ENCODE measurements at places on chromosomes 12 and 14.

DNA sequence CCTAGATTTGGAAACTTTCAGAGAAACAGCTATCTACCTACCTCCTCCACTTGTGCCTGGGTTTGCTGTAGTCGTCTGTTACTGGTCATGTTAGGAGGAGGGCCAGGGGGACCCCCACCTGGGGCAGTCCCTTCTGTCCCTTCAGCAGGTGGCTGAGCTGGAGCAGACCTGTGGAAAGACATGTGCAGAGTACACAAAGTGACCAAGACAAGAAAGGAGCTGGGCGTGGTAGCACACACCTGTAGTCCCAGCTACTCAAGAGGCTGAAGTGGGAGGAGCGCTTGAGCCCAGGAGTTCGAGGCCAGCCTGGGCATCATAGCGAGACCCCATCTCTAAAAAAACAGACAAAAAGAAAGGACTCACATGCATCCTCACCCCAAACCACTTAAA lies 4.3 kb downstream of the VAMP1 start:
- no peak for ATAC-seq

DNA sequence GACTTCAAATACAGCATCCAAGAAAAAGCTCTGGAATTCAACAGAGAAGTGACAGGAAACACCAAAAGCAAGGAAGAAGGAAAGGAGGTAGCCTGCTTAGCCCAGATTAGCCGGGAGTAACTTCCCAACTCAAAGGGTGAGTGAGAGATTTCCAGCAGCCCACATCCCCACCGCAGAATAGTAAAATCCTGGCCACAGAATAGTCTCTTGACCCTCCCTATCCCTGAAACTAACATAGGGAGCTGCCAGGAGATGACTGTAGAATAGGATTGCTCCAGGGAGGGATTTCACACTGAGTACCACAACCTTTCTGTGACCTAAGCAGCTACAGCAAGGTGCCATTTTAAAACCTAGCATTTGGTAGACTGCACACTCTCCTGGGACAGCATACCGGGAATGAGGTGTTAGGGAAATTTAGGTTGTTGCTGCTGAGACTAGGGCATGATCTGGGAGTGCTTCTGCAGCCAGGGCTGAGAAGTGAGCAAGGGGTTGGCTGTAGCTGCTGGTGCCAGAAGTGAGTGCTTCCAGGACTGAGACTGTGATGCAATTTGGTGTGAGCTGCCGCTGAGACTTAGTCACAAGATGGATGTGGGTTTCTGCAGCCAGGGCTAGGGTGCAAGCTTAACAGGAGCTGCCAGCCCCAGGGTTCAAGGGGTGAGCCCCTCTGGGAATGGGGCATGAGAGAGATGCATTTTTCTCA lies 66.0 kb downstream of the TMTC3 start:
- no peak for ATAC-seq

DNA sequence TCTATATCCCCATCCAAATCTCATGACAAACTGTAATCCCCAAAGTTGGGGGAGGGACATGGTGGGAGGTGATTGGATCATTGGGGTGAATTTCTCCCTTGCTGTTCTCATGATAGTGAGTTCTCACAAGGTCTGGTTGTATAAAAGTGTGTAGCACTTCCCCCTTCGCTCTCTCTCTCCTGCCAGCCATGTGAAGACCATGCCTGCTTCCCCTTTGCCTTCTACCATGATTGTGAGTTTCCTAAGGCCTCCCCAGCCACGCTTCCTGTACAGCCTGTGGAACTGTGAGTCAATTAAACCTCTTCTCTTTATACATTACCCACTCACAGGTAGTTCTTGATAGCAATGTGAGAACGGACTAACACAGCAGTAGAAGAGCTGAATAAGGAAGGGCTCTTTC lies 62.6 kb upstream of the VASH1 start:
- ATAC-seq = no peak

DNA sequence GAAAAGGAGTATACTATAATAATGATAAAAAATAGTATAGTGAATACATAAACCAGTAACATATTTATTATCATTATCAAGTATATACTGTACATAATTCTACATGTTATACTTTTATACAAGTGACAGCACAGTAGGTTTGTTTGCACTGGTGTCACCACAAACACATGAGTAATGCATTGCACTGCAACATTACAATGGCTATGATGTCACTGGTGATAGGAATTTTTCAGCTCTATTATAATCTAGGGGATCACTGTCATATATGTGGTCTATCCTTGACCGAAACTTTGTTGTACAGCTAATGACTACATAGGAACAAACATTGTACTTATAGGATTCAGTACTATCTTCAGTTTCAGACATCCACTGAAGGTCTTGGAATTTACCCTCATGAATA lies 165.8 kb upstream of the SYT1 start:
- no peak for ATAC-seq

DNA sequence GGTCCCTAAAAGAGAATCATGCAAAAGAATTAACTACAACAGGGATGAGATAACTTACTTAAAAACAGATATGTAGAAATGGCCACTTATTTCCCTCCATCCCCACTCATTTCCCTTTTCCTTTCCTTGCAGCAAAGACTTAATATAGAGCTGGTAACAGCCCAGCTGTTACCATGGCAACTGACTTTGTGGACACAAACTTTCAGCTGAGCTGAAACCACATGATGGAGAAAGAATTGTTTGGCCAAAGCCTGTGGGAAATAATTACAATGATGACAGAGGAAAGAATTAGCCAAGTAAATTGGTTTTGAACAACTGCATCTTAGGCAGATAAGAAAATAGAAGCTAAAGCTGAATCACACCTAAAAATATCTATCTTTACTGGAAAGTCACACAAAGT lies 364.9 kb downstream of the GALC start:
- ATAC-seq = no peak

DNA sequence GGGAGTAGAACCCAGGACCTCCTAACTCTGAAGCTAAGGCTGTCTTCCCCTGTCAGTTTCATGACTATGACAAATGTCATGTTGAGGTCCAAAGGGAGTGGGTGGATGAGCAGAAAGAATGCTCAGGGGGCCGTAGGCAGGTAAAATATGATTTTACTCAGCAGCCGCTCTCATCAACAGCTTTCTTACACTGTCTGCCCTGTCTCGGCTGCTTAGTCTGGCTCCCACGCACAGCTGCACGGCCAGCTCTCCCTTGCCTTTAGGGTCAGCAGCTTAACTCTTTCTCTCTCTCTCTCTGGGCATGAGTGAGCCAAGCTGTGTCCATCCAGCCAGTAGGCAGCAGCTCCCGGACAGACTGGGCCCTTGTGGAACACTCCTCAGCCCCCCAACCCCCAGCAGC lies 95.2 kb downstream of the GCH1 start:
- no peak for ATAC-seq

GRCh38 chr14:91363776-91364523 lies 53.7 kb downstream of the CCDC88C start:
- no peak for ATAC-seq

DNA sequence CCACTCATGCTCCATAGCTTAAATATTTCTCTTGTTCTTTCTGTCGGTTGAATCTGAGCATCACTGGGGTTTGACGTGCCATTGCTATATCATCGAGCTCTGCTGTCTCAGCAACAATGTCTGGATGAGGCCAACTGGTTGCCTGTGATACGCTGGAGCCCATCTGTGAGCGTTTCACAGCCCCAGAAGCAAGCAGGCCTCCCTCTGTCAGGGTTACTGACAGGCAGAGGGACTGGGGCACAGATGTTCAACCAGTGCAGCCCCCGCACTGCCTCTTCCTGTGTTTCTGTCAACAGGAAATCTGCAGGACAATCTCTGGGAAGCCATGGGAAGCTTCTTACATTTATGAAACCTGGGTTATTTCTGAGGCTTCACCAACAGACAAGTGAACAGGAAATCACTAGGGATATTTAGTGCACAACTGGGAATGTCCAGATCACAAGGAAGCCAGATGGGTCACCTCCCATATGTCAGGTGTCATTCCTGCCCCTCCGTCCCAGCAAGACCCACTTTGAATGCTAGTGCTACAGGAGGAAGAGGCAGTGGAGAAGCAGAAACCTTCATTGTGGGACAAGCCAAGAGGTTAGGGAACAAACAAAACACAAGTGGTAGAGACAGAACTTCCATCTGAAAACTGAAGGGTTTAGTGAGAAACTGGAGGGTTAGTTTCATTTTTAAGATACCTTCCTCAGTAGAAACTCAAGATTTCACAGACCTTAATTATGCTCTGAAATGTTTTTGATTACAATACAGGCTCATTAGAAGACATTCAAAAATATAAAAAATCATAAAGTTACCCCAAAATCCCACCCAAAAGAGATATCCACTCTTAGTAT lies 24.1 kb downstream of the DMAC2L start:
- no peak for ATAC-seq

DNA sequence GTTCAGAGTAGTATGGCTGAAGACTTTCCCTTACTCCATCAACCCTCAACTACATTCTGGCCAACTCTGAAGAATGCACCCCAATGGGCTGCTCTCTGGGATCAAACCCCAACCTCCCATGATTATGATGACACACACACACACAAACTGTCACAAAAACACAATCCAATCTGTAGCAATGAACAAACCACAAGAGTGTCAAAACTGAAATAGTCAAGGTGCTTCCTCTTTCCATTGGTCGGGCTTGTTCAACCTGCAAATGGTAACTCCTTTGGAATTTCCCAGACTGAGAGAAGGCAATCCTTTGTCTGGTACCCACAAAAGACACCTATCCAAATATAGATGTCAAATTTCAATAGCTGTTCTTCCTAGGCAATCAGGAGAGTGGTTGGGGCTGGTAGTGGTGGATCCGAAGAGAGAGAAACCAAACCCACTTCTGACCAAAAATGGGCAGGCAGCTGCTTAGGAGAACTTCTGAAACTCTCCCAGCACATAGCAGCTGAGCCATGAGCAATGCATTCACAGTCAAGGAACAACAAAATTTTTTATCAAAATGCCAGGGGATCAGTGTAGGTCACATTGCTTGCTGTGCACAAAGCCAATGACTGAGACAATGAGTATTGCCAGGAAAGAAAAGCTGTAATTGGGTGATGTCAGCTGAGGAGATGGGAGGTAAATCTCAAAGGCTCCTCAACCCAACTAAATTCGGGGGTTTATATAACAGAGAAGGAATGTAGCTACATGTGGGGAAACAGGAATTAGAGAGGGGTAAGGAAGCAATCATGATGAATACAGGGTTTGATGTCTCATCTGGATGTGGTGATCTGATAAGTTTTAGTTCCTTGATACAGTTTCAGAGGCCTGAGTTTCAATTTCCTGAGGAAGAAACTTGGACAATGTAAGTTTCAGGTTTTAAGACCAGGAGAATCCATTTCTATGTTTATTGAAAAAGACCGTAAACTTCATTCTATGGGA lies 191.4 kb downstream of the KITLG start:
- no peak for ATAC-seq

DNA sequence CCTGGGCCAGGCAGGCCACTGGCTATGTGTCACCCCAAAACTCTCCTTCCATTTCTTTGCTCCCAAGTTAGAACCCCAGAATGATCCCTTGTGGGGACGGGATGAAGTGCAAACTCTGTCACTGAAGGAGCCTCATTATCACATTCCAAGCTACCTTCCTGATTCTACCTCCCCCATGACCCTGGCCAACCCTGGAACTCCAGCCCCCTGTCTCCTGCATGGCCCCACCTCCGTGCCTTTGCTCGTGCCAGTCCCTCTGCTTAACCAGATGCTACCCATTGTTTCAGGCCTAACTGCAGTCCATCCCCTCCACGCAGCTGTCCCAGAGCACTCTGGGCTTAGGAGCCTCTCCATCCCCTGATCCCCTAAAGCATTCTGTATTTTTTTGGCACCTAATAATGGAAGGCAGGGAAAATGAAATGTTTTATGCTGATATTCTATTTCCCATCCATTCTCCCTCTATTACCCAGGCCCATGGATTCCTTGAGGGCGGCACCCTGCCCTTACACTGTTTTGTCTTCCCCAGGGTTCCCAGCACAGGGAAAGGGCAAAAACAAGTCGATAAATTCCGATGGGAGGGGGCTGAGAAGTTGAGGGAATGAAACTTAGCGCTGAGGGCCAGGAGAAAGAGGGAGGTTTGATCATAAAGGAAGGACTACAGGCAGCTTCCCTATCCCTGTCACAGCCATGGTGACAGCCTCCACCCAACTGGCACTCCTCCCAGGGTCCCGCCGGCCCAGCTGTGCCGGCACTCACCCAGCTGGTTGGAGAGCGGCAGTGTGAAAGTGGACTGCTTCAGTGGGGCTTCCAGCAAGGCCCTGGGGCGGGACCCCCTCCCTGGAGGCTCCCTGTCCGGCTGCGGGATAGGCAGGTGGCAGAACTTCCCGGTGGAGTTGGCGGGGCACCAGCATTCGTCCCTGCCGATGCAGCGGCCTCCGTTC lies 58.1 kb downstream of the ISCA2 start:
- ATAC-seq = no peak

DNA sequence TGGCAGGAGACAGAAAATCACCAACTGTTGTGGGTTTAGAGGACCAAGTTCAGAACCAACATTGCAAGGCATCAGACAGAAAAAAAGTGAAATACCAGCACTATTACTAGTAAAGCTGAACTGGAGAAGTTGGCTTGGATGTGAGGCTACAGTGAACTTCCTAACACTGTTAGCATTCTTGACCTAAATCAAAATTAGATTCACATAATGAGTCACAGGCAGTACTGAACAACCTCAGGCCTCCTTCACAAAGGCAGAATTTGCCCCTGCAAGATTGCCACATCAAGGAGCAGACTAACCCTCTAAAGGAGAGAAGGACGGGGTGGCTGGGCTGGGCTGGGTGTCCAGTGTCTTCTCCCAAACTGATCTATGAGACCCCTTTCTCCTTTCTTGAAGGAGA lies 539.7 kb downstream of the SNAPC1 start:
- no peak for ATAC-seq

DNA sequence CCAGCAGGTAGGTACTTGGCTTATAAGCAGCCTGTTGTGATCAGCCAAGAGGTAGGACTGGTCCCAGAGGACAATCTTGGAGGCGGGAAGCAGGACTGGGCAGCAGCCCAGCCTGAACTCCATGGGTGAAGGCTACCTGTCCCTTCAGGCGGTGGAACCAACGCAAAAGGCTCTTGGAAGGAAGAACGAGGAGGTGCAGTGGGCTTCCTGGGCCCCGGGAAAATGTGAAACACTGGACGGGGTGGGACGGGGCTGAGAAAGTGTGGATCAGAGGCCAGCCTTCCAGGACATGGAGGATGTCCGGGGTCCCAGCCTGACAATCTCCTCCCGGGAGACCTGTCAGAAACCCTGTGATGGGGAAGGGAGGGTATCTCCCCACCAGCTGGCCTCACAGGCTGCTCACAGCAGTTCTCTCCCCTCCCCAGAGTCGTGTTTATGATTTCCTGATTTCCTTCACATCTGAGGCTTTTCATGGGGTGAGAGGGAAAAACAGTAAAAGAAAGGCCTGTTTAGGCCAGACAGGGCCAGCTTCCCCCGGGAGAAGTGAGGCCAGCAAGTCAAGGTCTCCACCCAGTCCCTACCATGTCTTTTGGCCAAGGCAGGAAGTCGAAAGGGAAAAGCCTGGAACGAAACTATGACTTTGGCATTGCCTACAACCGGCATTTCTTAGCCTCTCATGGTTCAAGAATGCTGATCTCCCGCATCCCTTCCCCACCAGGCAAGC lies 11.3 kb downstream of the CMKLR1 start:
- no peak for ATAC-seq

DNA sequence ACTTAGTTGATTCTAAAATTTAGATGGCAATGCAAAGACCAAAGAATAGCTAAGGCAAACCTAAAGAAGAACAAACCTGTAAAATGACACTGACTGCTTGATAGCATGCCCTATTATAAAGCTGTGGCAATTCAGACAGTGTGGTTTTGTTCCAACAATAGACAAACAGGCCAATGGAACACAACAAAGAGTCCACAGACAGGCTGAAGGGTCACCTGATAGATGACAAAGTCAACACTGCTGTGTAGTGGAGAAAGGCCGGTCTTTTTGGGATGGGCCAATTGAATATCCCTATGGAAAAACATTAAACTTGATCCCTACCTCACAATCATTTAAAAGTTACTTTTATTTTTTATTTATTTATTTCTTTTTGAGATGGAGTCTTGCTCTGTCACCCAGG lies 33.8 kb upstream of the SLC25A3 start:
- ATAC-seq = no peak
